ENCODE measurements at places on chromosomes 6 and 20. TPM values are rescaled to one million over a fixed set of nuclear protein-coding genes. Genes with fewer than 3 reads are reported as not detected.

CDH26 gene
- 1.6 TPM for polyA plus RNA-seq

GRCh38 chr20:36170542-36171215 is 16.1 kb downstream of the EPB41L1 start:
- peaks cover 15% of the 10 kb centered on the region for H3K36me3 ChIP-seq
- no peak overlapping the region for H3K27ac ChIP-seq
- no peak for DNase-seq
- H3K27me3 ChIP-seq, result no peaks in the 10 kb centered on the region
- no peak overlapping the region for H3K4me3 ChIP-seq
- no peaks in the 10 kb centered on the region for H3K4me1 ChIP-seq

DNA sequence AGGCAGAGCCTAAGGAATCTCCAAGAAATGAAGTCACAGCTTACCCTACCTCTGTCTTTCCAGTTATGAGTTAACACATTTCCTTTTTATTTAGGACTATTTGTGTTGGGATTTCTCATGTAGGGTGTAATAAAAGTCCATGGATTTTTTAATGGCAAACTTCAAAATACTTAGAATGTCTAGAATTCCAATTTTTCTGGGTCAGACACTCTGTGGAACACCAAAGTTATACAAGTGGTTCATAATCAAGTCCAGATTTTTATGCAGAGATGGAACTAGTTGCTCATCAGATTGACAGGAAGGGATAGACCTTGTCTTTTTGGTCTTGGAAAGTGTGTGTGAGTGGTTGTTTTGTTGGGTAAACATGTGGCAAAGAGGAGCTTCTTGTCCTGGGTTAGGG is 303.5 kb upstream of the RNF24 start:
- H3K27me3 ChIP-seq, result no peaks in the 10 kb centered on the region
- DNase-seq, result no peak
- no peak overlapping the region for H3K27ac ChIP-seq

SMLR1 gene
- polyA plus RNA-seq, result 34.4 TPM

DNA sequence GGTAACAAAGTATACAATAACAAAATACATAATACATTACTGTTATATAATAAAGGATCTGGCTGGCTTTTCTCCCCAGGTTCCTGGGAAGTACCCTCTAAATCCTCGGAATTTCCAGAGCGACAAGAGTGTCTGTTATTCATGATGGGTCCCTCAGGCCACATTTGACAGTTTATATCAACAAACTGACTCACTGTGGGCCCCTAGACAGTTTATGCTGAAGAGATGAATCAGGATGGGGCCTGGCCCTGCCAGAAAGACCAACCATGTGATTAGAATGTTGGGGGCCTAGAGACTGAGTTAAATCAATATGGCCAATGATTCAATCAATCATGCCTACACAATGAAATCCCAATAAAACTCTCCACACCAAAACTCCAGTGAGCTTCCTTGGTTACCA is 13.5 kb downstream of the USP45 start:
- H3K4me3 ChIP-seq, result no peak overlapping the region
- no peak for DNase-seq
- H3K36me3 ChIP-seq, result peaks cover 23% of the 10 kb centered on the region

GCLC gene
- 26.6 TPM for polyA plus RNA-seq

DNA sequence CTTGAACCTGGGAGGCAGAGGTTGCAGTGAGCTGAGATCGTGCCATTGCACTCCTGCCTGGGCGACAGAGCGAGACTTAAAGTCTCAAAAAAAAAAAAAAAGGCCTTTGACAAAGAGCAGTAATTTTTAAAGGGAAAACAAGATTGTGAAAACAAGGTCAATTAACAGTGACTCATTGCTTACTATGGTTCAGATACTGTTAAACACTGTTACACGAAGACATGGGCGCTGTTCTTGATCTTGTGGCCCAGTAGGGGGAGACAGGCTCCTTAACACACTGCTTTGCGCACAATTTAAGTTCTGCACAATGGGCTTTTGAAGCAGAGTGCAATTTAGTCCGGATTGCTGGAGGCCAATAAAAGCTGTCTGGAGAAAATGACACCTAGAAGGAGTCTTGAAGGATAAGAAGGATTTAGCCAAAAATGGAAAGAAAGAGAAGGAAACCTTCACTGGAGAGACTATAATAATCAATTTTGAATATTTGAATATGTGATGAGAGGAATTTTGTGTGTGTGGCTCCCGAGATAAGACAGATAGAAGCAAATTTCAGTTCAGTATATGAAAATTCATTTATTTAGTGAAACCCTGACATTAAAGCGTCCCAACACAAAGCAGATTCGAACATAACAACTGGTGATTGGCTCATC is 6.0 kb upstream of the LATS1 start:
- peak; percentile 83 for DNase-seq
- no peaks in the 10 kb centered on the region for H3K27me3 ChIP-seq
- H3K36me3 ChIP-seq, result peaks cover 2% of the 10 kb centered on the region
- H3K27ac ChIP-seq, result peak overlapping the region; percentile 15
- no peaks in the 10 kb centered on the region for H3K4me1 ChIP-seq
- no peak overlapping the region for H3K4me3 ChIP-seq

DNA sequence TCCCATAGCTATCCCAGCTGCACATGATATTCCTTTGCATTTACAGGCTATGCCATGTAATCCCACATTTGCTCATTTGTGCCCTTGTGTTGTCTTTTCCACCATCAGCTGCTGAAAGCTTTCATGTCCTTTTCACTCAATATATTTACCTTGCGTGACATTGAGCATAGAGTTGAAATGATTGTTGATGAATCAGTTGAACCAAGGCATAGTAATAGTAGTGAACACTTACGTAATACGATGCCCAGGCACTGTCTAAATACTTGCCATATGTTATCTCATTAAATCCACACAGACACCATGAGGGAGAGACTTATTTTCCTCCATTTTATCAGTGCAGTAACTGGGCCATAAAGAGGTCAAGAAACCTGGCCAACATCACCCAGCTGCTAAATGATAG is 13.1 kb downstream of the RNF8 start:
- no peaks in the 10 kb centered on the region for H3K4me1 ChIP-seq
- peaks cover 20% of the 10 kb centered on the region for H3K36me3 ChIP-seq
- no peaks in the 10 kb centered on the region for H3K27me3 ChIP-seq
- no peak overlapping the region for H3K27ac ChIP-seq

DNA sequence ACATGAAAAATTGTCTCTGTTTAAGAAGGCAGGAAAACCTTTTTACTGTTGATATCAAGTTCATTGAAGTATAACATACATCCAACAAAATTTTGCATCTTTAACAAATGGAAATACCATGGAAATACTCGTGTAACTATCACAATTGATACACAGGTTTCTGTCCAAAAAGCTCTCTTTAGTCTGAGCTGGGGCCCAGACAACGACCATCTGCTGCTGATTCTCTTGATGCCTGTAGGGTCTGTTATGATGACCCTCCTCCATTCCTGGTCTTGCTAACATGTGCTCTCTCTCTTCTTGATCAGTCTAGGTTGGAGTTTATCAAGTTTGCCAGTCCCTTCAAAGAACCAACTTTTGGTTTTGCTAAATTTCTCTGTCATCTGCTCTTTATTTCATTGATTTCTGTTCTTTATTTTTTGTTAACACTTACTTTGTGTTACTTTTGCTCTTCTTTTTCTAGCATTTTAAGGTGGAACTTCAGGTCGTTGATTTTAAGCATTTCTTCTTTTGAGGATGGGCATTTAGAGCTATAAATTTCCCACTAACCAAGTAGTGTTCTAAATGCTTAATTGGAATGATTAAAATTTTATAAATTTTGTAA is 116.8 kb downstream of the PSMB1 start:
- H3K4me1 ChIP-seq, result peaks cover 5% of the 10 kb centered on the region
- H3K27me3 ChIP-seq, result no peaks in the 10 kb centered on the region
- no peak for DNase-seq
- H3K36me3 ChIP-seq, result no peaks in the 10 kb centered on the region

- H3K4me1 ChIP-seq, result no peaks in the 10 kb centered on the region
- no peak overlapping the region for H3K27ac ChIP-seq
- no peaks in the 10 kb centered on the region for H3K27me3 ChIP-seq
- DNase-seq, result no peak
Measured at GRCh38 chr6:162493917-162494316, 233.6 kb downstream of the PRKN start.

DNA sequence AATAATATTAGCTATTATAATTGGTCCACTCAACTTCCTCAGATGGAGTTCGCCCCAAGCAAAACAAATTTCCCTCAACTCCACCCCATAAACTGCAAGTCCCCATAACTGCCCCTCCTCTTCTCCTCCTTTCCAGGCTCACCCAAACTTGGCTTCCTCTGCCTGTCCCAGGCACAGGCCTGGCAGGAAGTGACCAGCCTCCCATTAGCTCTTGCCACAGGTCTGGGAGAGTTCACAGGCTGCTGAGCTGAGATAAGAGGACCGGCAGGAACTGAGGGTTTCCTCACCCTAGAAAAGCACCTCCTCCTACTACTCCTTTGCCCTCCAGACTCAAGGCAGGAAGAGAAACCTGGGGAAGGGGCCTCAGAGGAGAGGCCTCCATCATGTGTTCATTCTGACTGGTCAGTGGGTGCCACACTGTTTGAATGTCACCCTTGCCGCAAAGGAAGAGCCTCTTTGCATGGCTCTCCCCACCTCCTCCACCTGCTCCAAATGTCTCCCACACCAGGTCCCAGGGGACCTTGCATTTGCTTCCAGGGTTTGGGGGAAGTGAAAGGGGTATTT is 24.5 kb upstream of the SMIM29 start:
- no peaks in the 10 kb centered on the region for H3K4me1 ChIP-seq
- no peaks in the 10 kb centered on the region for H3K36me3 ChIP-seq
- no peaks in the 10 kb centered on the region for H3K27me3 ChIP-seq
- DNase-seq, result peak; percentile 13
- no peak overlapping the region for H3K27ac ChIP-seq

DNA sequence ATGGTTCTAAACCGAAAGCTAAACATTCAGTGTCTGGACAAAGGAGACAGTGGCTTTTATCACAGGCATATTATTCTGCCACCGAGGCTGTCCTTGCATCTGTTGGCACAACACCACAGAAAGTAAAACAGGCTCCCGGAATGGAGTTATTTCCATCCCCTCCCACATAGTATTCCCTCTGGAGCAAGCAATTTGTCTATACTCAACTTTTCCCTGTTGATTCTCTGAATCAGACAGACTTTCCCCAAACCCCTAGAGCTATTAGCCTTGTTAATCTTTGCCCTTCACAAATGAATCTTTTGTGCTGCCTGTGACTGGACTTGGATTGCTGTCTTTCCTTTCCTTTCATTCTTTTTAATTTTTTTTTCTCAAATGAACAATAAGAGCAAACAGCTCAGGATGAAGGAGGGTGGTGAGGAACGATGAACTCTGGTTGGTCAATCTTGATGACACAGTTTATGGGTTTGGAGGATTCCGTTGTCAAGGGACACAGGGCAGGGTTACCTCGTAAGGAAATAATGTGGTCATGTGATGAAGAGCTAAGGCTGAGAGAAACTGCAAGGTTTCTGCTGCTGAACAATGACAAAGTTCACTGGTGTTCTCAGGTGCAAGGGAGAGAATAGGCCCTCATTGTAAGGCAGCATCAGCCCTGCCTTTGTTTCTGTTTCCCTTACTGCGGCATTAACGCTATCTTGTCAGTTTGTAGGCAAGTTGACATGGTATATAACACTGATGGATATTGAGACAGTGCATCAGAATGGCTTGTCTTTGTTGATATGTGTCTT is 275.0 kb upstream of the BMP2 start:
- no peak overlapping the region for H3K27ac ChIP-seq
- H3K36me3 ChIP-seq, result no peaks in the 10 kb centered on the region
- DNase-seq, result peak; percentile 32
- H3K4me3 ChIP-seq, result no peak overlapping the region

DNA sequence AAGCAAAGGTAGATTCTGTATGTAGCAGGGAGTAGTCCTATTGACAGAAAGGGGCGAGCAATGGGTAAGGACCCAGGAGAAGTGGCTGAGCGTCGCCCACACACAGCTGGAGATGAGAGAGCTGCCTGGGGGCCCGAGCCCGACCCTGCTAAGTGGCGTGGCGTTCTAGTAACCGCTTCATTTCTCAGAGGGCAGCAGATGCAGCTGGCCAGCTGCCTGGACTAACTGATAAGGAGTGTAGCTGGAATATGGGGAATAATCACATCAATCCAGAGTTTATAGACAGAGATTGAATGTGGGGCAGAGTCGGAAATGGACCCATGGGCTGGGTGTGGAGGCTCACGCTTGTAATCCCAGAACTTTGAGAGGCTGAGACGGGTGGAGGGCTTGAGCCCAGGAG is 64.4 kb downstream of the EZR start:
- no peak overlapping the region for H3K27ac ChIP-seq
- no peak overlapping the region for H3K4me3 ChIP-seq
- DNase-seq, result no peak
- H3K36me3 ChIP-seq, result no peaks in the 10 kb centered on the region

ENPP5 gene
- 0.67 TPM for polyA plus RNA-seq

DNA sequence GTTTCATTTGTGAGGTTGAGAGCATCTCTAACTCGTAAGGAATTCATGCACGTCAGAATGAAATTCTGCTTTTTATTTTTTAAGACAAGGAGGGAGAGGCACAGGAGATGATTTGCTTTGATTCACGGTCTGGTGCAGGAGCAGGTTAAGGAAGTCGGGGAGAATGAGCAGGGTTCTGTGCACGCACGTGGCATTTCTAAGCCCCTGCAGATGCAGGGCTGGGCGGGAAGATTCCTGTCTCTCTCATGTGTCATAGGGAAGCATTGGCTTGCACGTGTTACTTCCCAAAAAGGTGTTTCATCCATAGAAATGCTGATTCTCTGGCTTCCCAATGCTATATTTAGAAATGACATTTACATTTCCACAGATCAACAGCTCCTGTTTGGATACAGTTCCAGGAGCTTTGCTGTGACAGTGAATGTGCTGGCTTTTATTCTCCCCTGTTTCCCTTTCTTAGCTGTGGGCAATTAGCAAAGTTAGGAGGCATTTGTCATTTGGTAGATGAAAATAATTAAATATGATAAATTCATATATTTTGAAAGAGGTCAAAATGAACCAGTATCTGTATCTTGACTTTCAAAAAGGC is 119.7 kb upstream of the ZFP64 start:
- no peak for DNase-seq
- no peaks in the 10 kb centered on the region for H3K27me3 ChIP-seq

DNA sequence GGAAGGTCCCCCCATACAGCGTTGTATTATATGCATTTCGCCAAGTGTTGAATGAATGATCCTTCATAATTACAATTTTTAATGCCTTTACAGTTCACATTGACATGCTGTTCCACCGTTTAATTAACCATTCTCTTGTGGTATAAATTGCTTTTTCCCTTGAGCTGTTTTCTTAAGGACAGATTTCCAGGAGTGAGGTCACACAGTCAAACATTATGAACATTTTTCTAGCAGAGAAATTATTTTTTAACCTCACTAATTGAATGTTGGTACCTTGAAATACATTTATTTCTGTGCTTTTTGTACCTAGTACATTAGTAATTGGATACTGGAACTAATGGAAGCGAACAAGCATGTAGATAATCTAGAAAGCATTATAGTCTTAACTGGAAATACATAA is 76.7 kb upstream of the C20orf144 start:
- no peak overlapping the region for H3K4me3 ChIP-seq
- H3K27ac ChIP-seq, result no peak overlapping the region
- DNase-seq, result no peak

SLC32A1 gene
- 0.18 TPM for polyA plus RNA-seq

- DNase-seq, result no peak
- no peaks in the 10 kb centered on the region for H3K27me3 ChIP-seq
- peaks cover 3% of the 10 kb centered on the region for H3K4me1 ChIP-seq
Measured at GRCh38 chr6:13327691-13328075, 654 bp downstream of the TBC1D7 start.
